Endothelial cell (in vitro differentiated cells): ENCODE measurements at places on chromosomes 11 and 22. TPM values are rescaled to one million over a fixed set of nuclear protein-coding genes. Genes with fewer than 3 reads are reported as not detected.

- DNase-seq, result no peak
Observed at GRCh38 chr11:85791409-85791990, 19.4 kb downstream of the SYTL2 start.

- DNase-seq, result no peak
Observed at GRCh38 chr11:76735841-76736240, 47.3 kb upstream of the TSKU start.

GRCh38 chr22:44475706-44476105 is 22.3 kb downstream of the RTL6 start:
- no peak for DNase-seq

- DNase-seq, result peak; percentile 82
Observed at GRCh38 chr11:250740-251299, 14.0 kb downstream of the PSMD13 start.

Gene ASPHD2
- 14.5 TPM for total RNA-seq

DNA sequence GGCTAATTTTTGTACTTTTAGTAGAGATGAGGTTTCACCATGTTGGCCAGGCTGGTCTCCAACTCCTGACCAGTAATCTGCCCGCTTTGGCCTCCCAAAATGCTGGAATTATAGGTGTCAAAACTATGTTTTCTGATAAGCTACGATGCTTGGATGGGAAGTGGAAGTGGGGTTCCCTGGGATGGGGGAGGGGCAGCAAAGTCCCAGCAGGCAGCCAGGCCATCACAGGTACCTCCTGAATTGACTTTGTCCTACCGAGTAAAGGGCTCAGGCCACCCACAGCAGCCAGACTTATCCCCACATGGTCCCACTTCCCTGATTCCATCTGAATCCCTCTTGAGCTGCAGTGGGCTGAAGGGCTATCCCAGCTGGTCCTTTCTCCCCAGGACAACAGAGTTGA is 6.9 kb downstream of the FTH1 start:
- no peak for DNase-seq

Gene MPZL2
- 1.0 TPM for total RNA-seq

DNA sequence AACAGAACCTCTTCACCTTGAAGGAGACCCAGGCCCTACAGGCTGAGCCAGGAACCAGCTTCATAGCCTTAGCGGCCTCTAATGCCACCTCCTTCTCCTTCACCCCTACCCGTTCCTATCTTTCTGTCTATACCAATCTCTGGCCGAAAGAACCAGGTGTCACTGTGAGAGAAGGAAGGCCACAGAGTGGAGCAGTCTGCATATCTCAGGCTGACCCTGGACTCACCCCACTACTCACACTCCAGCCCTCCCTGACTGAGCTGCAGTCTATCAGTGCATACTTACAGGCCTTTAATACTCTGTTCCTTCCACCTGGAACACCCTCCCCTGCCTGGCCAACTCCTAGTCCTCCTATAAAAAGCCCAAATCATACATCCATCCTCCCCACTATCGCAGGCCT is 32.7 kb downstream of the ARAP1 start:
- DNase-seq, result no peak

DNA sequence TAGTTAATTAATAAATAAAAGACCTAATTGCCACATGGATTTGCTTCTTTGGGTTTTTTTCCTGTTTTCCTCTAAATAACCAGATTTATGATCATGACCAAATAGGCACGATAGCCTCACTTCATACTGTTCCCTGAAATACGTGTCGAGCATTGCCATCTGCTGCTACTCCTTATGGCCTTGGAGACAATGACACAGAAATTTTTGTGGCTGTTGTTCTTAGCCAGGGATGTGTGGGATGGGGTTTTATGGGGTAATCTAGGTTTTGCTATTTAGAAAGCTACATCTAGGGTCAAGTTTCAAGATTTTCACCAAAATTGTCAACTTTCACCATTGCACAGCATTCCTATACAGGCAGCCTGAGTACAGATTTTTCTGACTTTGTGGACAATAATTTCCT is 145.2 kb downstream of the DBX1 start:
- DNase-seq, result no peak

DNA sequence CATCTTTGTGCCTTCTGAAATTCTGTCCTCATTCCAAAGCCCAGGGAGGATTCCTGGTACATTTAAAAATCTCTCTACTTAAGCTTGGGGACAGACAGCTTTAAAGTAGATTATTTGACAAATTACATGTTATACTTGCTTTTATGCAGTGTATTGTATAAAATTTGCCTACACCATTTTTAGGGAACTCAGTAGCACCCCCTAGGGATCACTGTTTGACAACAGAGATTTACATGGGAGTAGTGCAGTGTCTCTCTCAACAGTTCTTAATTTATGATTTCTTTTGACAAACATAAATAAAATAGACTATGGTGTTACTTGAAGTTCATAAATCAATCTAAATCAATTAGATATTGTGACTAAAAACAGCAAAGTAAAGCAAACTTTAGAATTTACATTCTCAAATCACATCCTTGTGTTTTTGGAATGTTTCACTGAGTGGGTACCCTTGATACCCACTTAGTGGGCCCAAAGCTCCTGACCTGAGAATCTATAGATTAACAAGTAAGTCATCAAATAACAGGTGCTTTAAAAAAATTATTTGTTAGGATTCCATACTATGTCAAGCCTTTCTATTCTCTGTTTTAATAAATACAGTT is 428.8 kb downstream of the DYNC2H1 start:
- DNase-seq, result peak; percentile 11

DNA sequence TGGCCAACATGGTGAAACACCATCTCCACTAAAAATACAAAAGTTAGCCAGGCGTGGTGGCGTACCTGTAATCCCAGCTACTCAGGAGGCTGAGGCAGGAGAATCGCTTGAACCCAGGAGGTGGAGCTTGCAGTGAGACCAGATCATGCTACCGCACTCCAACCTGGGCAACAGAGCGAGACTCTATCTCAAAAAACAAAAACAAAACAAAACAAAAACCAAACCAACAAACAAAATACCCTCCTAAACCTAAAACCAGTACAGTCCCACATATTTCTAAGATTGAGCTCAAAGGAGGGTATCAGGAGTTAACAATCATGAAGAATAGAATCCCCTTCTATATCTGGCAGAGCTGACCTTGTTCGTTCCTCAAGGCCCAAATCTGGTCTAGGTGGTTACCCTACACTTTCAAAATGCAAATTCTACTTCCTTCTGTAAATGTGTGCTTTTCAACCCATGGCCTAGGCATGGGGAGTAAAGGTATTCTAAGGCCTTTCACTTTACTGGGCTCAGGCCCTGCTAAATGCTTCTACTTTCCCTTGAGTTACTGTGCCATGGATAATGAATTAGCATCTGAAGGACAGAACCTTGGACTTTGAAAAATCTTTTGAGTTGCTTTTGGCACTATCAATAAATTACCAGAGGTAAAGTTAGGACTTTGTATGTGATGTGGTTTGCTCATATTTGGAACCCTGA is 10.4 kb upstream of the PPP2R1B start:
- no peak for DNase-seq

- DNase-seq, result no peak
Observed at GRCh38 chr11:96168623-96169022, 174.4 kb downstream of the MAML2 start.

Gene MMP8
- not detected for total RNA-seq
